ENCODE measurements at places on chromosomes 16 and 17.

DNA sequence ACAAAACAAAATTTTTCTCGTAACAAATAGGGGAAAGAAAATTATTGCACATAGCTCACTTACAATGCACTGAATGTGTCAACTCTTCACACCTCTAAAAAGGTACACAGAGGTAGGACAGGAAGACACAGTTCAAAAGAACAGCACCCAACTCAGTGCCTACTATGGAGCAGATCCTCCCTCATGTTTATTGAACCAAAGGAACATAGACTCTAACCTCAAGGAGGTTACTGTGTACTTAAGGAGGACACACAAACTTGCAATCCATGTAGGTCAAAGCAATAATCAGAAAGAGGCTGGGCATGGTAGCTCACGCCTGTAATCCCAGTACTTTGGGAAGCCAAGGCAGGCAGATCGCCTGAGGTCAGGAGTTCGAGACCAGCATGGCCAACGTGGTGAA, 50.3 kb downstream of the SLC39A11 start:
- no peak for DNase-seq

- no peak for DNase-seq
These were observed 36.3 kb upstream of the HAPSTR1 start for GRCh38 chr16:9055115-9055514.

DNA sequence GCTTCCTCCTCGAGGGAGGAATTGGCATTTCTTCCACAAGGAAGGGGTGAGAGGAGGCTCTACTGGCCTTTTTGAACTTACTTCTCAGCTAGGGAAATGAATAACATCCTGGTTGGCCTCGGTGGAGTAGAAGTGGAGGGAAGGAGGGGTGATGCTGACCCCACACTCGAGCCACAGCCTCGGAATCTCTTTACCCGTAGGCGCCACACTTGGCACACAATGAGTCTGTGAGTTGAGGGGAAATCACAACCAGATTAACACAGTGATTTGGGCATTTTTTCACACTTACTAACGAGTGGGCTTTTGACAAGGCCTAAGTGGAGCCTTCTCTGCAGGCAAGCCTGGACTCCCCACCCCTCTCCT, 47.3 kb upstream of the TBX2 start:
- peak; percentile 12 for DNase-seq

- no peak for DNase-seq
These were observed 11.6 kb downstream of the SLC52A1 start for GRCh38 chr17:5023588-5024147.

- no peak for DNase-seq
These were observed 372 bp upstream of the NDE1 start for GRCh38 chr16:15649727-15650018.

DNA sequence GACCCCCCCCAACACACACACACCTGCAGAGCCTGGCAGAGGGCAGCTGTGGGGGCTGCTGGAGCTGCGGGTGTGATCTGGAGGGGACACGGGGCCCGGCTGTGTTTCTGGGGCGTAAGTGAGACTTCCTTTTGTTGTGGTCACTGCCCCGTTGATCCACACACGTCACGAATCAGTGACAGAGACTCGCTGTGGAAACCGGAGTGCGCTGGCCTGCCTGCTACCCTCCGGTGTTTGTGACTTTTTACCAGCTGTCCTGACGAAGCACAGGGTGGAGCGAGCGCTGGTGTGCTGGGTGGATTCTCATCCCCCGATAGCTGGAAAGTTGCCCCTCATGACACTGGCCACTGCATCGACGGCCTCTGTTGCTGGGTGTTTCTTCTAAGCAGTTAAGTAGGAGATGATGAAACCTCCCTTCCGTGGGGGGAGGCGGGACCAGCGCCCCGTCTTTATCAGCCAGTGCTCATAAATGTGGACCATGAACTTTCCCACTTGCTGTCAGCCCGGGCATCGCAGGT, 2.3 kb downstream of the METRNL start:
- DNase-seq = no peak
